Liver (tissue), 10 donors: ENCODE measurements at places on chromosomes 13 and 19.

DNA sequence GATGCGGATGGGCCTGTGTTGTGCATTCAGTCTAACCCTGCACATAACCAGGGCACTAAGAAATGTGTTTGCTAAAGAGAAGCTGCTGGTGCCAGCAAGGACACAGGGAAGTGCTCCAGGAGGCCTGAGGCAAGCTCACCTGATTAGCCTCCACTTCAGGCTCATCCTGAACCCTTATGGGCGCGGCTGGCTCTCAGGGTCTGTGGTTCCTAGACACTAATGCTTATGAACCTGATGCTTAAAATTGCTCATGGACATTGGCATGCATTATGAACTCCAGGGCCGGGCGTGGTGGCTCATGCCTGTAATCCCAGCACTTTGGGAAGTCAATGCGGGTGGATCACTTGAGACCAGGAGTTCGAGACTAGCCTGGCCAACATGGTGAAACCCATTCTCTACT lies 34.3 kb downstream of the SERP2 start:
- no peak for DNase-seq

- DNase-seq, result no peak
Measured at GRCh38 chr13:102571075-102571474, 25.7 kb upstream of the TPP2 start.

GRCh38 chr13:40981361-40981760 lies 37.8 kb downstream of the ELF1 start:
- no peak for DNase-seq

DNA sequence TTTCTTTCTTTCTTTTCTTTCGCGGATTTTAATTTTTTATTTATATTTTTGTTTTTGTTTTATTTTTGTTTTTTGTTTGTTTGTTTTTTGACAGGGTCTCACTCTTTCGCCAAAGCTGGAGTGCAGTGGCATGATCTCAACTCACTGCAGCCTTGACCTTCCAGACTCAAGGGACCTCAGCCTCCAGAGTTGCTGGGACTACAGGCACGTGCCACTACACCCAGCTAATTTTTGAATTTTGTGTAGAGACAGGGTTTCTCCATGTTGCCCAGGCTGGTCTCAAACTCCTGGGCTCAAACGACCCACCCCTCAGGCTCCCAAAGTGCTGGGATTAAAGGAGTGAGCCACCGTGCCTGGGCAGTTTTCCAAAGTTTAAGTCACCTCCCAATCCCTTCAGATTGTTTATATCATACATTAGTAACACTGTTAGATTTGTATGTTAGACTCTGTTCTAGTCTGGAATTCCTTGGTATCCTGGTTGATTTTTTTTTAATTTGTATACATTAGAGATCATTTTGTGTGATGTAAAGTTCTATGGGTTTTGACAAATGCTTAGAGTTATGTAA lies 597.3 kb downstream of the DCT start:
- no peak for DNase-seq

DNA sequence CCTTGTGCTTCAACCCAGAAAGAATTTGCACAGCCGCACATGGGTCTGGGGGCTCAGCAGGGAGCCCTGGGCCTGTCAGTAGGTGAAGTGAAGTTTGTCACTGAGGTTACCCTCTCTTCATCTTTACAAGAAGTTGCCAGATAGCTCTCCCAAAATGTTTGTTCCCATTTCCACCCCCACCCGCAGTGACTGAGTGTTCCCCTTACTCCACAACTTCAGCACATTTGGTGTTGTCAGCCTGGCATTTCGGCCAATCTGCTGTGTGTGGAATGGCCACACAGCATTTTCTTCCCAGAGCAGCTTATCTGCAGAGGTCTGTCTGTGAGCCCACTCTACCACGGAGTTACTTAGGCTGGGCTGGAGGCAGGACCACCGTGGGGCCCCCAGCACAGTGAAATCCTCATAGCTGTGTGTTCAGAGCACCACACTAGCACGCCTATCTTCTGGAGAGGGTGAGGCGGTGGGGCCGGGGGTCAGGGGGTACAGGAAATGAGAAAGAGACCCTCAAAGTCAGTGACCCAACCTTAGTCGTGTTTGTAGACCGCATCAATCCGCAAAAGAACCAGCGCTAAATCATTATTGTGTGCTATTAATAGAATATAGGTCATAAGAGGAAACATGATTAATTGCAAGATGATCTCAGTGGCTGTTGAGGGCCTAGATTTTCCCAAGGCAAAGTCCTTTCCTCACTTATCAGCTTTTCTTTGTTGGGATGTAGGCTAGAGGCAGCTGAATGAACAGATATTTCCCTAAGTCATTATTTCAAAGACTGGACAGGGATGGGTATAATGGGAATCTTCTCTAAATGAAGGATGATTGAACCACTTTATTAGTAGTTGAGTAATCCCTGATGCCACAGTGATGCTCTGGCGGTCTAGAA lies 116.0 kb downstream of the SIPA1L3 start:
- DNase-seq, result no peak

DNA sequence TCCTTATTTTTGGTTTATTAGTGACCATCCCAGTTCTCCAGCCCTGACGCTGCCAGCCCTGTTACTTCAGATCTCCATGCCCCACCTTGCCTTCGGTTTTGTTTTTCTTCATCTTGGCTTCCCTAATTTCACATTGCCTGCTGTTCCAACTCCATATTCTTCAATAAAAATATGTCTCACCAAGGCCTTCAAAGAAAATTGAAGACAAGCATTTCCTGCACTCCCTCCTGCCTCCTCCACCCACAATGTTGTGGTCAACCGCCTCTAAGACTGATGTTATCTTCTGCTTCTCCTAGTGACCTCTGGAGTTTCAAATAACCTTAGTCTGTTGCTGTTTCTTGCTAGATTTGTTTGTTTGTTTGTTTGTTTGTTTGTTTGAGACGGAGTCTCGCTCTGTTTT lies 14.6 kb downstream of the PLD3 start:
- no peak for DNase-seq

DNA sequence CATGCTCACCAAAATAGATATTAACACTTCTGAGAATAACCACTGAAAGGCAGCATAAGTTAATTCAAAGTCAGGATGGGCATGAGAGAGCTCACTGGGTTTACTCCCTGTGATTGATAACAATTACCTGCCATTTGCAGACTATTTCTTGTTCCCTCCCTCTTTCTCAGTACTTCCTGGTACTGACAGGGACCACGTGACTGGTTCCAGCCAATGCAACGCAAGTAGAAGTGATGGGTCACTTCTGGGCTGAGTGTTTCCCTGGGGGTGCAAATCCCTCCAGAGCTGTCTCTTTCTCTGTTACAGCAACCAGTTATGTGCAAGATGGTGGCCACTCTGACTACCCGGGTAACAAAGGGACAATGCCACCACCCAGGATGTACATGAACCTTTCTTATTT lies 118.8 kb downstream of the EFNB2 start:
- no peak for DNase-seq

GRCh38 chr13:29664591-29664990 lies 69.1 kb upstream of the SLC7A1 start:
- DNase-seq, result no peak

DNA sequence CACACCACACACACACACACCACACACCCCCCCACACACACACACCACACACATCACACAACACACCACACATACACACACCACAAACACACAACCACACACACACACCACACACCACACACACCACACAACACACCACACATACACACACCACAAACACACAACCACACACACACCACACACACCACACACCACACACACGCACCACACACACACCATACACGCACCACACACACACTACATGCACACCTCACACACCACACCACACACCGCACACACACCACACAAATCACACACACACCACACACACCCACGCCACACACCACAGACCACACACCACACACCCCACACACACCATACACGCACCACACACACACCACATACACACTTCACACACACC lies 83.5 kb downstream of the ZNF557 start:
- DNase-seq, result no peak

DNA sequence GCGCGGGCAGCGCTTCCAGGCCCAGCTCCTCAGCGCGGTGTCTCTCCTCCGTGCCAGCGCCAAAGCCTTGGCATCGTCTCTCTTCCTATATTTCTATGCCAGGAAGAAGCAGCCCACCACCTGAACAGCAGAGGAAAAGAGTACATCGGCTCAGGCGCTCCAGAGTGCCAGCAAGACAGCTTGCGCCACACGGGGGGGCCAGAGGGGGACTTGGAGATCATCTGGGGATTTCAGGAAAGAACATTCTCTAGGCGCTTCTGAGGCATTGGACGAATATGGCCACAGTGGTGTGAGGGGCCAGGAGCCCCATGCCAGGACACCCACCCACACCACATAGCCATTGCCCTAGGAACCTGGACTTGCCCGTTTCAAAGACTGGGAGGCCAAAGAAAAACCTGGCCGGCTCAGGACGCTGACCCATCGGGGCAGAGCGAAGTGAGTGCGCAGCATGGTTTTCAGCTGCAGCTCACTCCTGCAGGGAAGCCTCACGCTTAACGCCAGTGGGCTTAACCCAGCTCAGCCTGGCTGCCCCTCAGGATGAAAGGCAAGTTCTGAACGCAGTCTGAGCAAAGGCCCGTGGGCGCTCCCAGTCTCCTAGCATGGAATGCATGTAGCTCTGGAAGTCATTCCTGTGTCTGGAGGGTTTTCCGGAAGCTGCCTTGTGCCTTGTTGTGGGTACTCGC lies 62.1 kb downstream of the GGACT start:
- DNase-seq, result no peak

DNA sequence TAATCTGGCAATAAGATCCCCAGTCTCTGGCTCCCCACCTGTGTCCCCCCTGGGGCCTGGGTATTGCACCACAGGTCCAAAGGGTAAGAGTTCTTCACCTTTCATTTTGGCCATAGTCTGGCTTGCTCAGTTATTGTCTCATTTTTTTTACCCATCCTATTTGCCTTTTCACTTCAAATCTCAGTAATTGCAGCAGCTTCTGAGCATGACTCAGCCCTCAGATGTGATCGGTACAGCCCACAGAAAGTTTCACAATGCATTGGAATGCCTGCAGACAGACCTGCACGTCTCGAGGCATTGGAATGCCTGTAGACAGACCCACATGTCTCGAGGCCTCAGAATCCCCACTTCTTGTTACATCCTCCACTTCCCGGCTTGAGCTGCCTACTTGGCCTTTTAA lies 173.6 kb downstream of the NUFIP1 start:
- DNase-seq, result no peak

DNA sequence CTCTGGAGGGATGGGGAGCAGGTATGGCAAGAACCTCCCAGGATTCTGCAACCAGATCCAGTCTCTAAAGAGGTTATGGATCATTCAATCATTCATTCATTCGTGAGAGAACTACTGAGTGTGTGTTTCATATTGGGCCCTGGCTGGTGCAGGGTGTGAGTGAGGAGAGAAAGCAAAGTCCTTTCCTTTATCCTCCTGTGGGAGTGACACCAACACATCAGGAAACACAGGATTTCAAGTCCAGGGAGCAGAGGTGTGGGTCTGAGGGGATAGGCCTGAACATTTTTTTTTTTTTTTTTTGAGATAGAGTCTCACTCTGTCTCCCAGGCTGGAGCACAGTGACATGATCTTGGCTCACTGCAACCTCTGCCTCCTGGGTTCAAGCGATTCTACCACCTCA lies 3.3 kb downstream of the CEACAM1 start:
- DNase-seq, result no peak

GRCh38 chr19:57057036-57057686 lies 62.6 kb upstream of the USP29 start:
- no peak for DNase-seq

- no peak for DNase-seq
Measured at GRCh38 chr13:111482126-111482525, 161.7 kb downstream of the TEX29 start.

DNA sequence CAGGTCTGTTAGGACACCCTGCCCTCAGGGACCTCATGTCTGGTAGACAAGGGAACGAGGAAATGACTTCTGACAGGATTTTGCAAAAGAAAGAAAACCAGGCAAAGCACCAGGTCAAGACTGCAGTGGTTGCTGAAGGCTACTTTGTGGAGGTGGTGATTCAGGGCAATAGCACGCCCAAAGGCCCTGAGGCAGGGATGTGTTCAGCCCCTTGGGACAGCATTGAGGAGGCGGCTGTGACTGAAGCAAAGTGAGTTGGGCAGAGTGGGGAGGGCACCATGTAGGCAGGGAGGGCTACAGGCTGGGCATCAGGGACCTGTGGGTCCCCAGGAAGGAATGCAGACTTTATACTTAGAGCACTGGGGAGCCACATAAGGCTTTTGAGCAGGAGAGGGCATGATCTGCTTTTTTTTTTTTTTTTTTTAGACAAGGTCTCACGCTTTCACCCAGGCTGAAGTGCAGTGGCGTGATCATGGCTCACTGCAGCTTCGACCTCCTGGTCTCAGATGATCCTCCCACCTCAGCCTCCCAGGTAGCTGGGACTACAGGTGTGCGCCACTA lies 10.8 kb upstream of the HOMER3 start:
- no peak for DNase-seq

- no peak for DNase-seq
Measured at GRCh38 chr13:91904005-91904404, 505.6 kb downstream of the GPC5 start.

DNA sequence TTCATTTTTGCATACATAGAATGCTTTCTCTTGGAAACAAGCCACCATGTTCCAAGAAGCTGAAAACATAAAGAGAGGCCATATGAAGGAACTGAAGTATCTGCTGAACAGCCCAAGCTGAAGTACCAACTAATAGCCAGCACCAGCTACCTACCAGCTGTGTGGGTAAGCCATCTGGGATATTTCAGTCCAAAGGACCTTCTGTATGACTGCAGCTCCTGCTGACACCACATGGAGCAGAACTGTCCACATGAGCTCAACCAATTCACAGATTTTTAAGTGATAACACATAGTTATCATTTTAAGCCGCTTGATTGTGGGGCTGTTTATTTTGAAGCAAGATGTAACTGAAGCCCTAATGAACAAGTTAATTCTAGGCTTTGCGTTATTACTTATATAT lies 621.1 kb upstream of the KLHL1 start:
- DNase-seq, result no peak

DNA sequence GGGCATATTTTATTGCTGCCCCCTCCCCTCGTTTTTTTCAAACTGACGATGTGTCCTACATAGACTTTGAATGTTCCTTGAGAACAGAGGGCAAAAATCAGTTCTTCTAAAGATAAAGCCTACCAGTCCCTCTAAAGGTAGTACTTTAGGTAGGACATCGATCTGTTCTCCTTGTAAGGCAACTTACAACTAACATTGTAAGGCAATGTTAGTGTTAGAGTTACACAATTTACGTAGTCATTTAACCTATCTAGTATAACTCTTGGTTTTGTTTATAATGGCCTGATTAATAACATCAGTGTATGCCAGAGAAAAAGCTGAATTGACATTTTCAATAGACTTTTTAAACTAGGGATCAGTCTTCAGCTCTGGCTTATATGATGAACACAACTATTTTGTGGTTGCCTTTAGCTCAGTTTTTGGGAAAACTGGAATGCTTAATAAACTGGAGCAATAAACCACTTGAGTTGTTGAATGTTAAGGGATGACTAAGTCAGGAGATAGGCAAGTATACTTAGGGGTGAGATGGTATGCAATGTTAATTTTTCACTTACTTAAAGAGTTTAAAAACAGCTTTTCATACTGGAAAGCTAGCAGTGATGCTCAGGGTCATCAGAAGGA lies 2.2 kb downstream of the NDFIP2 start:
- no peak for DNase-seq
